Cardiac muscle cell (in vitro differentiated cells and primary cell): ENCODE measurements at places on chromosomes 1 and 21. TPM values are rescaled to one million over a fixed set of nuclear protein-coding genes. Genes with fewer than 3 reads are reported as not detected.

- no peak for DNase-seq
Measured at GRCh38 chr21:29751473-29752185, 188.2 kb downstream of the GRIK1 start.

DNA sequence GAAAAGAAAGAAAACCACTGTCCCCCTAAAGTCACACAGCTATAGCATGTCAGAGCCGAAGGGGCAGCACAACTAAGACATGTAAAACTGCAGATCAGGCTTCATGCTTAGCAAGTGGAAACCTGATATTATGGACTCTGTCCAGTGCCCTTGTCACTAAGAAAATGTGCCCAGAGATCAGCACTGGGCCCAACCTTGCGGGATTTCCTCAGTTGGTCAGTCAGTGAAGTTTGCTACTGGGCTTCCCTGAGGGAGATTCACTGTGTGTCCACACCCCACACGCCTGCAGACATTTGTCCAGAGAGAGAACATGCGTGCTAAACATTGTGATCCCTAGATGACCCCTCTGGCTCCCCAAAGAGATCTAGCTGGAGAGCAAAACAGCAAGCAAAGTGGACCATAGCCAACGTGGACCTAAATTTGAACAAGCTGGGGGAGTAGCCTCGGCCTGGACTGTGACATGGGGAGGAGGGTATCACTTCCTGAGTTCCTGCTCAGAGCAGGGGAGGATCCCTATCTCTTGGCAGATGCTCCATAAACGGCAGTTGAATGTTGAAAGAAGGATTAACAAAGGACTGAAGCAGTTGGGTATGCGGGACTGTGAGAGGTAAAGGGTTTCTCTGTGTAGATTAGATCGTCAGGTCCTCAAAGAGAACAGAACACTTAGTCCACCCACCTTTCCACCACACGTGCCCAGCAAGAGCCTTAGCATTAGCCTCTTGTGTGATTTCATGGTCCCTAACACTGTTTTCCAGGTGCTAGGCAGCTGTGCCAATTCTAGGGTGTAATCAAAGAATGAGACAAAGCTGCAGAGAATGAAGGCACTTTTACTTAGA, 53.6 kb downstream of the GLUL start:
- DNase-seq, result no peak

DNA sequence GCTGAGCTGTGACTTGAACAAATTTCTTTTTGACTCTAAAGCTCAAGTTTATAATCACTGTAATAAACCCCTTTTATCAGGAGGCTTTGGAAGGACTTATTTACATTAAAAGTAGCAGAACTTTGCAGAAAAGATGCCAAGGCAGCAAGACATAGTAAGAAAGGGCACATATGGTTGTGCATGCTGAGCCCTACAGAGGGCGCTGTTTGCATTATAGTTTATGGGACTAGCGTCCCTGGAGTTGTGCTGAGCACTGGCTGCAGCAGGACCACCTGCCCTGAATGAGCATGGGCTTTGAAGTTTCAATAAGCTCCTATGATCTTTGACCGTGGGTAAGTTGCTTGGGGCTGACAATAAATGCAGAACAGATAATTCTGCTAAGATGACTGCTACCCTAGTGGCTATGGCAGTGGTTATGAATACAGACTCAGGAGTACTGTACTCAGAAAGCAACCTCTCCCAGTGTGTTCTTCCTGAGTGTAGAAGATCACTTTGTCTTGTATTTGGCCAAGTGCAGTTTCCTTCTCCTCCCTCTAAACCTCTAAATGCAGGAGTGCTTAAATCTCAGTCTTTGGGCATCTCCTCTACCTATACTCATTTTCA, 45.4 kb upstream of the USP1 start:
- peak; percentile 12 for DNase-seq

DNA sequence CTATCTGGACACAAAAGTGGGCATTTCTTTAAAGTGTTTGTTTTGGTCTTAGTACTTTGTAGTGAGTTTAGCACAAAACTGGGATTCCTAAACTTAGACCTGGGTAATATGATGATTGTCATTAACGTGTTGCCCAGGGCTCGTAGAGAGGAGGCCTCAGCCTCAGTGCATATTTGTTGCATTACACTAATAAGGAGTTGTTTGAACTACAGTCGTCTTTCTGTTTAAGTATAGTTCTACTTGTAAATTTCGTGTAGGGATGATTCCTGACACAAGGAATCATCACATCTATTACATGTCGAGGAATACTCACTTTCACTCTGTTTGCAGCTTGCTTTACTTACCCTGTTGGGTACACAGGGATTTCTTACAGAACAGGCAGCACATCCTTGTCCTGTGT, 85.0 kb downstream of the PRDM2 start:
- DNase-seq, result no peak

DNA sequence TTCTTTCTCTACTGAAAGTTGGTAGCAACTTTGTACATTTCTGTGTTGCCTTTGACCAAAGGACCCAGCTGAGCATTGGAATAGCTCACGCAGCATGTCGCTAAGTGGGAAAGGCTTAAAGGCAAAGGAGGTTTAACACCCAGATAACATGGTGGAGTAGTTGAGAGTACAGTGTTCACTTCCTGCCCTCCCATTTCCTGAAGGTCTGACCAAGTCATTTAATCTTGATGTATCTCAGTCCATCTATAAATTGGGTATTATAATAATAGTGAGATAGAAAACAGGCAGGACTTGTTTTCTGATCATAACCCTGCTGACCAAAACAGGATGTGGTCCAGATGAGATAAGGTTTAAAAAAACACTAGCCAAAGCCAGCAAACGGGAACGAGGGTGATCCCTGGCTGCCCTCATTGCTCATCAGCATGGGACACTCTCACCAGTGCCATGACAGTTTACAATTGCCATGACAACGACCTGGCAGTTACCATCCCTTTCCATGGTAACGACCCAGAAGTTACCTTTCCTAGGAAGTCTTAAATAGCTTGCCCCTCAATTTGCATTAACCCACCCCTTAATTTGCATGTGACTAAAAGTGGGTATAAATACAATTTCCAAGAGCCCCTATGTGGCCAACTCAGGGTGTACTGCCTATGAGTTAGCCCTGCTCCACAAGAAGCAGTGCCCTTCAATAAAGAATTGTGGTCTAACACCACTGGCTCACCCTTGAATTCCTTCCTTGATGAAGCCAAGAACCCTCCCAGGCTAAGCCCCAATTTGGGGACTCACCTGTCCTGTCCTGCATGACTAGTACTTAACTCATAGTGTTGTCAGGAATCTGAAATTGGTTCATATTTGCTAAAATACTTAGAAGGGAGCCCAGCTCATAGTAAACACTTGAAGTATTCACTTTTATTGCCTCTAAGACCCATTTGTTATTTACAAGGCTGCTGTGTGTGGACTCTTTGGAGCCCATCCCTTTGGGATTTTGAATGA, 28.4 kb upstream of the FHAD1 start:
- DNase-seq, result peak; percentile 70

Gene AMY2A
- total RNA-seq, result not detected in 2 replicates
